ENCODE measurements at places on chromosomes 1 and 21.

DNA sequence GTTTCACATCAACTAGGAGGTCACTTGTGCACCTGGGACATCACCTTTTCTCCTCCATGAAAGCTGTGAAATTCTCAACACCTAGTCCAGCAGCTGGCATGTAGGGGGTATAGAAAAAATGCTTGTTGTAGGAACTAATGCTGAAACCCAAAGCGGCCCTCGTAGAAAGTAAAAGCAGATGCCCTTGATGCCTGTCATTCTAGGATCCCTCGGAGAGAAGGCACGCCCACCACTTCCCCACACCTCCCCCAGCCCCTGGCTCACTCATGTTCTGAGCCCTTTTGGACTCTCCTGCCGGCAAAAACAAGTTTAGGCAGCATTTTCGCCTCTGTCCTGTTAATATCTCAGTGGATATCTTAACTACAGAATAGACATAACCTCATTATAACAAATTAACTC, 36.5 kb downstream of the RIPK4 start:
- DNase-seq: no peak
- no peaks in the 10 kb centered on the region for H3K36me3 ChIP-seq
- no peak overlapping the region for H3K27ac ChIP-seq
- H3K27me3 ChIP-seq: peaks cover 19% of the 10 kb centered on the region
- no peak overlapping the region for H3K4me3 ChIP-seq
- peaks cover 18% of the 10 kb centered on the region for H3K4me1 ChIP-seq

- H3K36me3 ChIP-seq: no peaks in the 10 kb centered on the region
- H3K4me1 ChIP-seq: no peaks in the 10 kb centered on the region
- H3K4me3 ChIP-seq: no peak overlapping the region
- no peak overlapping the region for H3K27ac ChIP-seq
- DNase-seq: no peak
Observed at GRCh38 chr1:239717097-239717917, 330.9 kb downstream of the CHRM3 start.

DNA sequence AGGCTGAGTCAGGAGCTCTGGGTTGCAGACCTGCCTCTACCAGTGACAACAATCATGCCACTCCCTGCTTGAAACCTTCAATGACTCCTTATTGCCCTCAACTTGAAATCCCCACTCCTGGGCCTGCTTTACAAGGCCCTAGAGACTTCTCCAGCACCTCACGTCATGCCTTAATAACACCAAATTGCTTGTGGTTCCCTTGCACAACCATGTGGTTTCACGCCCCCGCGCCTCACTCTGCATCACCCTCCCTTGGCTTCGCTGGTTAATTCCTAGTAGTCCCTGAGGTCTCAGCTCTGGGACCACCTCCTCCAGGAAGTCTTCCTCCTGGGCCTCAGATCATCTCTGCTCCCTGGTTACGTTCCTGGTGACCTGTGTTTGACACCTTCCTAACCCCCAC, 33.0 kb downstream of the EPHA2 start:
- DNase-seq: peak; percentile 99
- H3K4me1 ChIP-seq: peaks cover 38% of the 10 kb centered on the region
- peaks cover 40% of the 10 kb centered on the region for H3K36me3 ChIP-seq
- H3K27ac ChIP-seq: peak overlapping the region; percentile 90
- H3K27me3 ChIP-seq: no peaks in the 10 kb centered on the region
- no peak overlapping the region for H3K4me3 ChIP-seq

- H3K27me3 ChIP-seq: no peaks in the 10 kb centered on the region
- H3K4me3 ChIP-seq: no peak overlapping the region
- H3K4me1 ChIP-seq: no peaks in the 10 kb centered on the region
- no peak overlapping the region for H3K27ac ChIP-seq
Observed at GRCh38 chr21:24050231-24050630, 1557.0 kb downstream of the MRPL39 start.

DNA sequence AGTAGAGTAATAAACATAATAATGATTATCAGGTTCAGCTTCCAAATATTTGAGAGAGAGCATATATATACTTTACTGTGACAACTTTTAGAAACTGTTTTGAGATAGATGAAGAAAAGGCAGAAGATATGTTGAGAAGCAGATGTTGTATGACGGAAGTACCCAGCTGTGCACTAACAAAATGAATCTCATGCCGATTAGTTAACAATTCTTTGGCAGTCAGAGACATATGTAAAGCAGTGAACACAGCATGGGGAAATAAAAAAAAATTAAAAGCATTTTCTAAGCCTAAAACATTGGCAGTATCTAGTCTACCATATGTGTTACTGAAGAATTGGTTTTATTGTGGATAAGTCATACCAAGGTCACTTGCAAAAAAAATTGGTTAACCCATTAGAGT, 51.8 kb downstream of the MAGI3 start:
- no peaks in the 10 kb centered on the region for H3K27me3 ChIP-seq
- no peak overlapping the region for H3K27ac ChIP-seq
- H3K4me1 ChIP-seq: no peaks in the 10 kb centered on the region
- no peak overlapping the region for H3K4me3 ChIP-seq
- no peaks in the 10 kb centered on the region for H3K36me3 ChIP-seq

GRCh38 chr1:210321131-210321530, 7.6 kb upstream of the HHAT start:
- H3K27ac ChIP-seq: no peak overlapping the region
- peaks cover 3% of the 10 kb centered on the region for H3K27me3 ChIP-seq
- H3K36me3 ChIP-seq: no peaks in the 10 kb centered on the region
- no peak overlapping the region for H3K4me3 ChIP-seq

GRCh38 chr1:63523738-63524137, 413 bp downstream of the EFCAB7 start:
- H3K4me3 ChIP-seq: peak overlapping the region; percentile 81
- no peaks in the 10 kb centered on the region for H3K27me3 ChIP-seq
- DNase-seq: no peak
- H3K27ac ChIP-seq: peak overlapping the region; percentile 95

DNA sequence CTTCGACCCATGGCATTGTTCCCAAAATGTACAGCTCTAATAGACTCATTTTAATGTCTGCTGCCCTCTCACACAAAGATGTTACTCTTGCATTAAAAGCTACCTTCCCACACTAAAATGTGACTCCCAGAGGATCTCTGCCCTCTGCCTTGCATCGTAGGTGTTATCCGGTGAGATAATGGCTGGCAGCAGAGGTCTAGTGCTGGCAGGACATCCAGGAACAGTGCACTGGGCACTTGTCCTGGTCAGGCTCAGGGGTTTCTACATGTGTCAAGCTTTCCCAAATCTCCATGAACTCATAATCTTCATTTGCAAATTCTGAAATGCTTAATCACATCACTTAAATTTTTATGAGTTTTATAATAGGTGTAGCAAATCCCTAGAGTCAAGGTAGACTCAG, 310.6 kb downstream of the LRRIQ3 start:
- no peak for DNase-seq
- no peak overlapping the region for H3K27ac ChIP-seq
- no peak overlapping the region for H3K4me3 ChIP-seq
- no peaks in the 10 kb centered on the region for H3K27me3 ChIP-seq
- H3K4me1 ChIP-seq: no peaks in the 10 kb centered on the region
- H3K36me3 ChIP-seq: no peaks in the 10 kb centered on the region

DNA sequence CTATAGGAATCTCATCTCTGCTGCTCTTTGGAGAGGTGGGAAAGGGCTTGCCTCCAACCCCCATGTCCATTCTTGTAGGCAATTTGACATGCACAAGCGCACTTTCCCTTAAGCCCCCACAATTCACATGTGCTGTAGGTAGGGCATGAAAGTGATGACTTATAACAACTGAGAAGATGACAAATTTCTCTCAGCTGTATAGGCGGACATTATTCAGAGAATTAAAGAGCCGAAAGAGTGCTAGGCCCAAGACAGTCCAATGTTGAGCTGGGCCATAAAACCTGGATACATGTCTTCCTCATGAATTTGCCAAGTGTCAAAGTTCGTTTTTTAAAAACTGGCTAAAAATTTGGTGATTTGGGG, 106.3 kb upstream of the LYPLAL1 start:
- peaks cover 9% of the 10 kb centered on the region for H3K4me1 ChIP-seq
- no peak for DNase-seq
- H3K36me3 ChIP-seq: no peaks in the 10 kb centered on the region

DNA sequence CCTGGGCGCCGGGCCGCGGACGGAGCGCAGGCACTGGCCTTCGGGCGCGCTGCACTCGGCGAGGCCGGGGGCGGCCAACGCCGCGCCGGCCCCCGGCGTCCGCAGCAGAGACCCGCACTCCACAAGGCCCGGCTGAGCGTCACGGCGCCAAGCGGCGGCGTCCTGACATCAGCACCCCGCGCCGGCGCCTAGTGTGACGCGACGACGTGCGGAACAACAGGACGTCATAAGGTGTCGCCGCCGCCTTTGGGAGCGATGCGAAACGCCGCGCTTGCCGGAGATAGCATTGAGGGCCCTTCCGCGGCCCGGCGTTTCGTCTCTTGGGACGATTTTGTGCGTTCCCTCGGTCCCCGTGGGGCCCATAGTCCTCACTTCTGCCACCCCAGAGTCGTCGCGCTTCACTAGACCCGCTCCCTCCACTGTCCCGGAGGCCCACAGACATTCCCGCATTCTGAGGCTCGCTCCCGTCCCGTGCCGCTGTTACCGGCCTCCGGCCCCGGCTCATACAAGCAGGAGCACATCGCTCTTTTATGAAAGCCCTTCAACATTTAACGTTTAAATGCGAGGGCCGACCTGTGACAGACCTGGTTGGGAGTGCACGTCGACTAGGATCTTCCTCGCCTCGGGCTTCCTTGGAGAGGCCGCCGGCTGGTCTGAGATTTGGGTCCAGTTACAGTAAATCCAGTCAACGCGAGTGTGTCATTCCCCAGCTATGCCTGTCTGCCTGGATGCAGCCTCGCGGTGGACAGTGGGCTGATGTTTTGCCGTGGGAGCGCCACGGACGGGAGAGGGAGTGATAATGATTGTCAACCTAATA, at the start of gene SSU72:
TSS of gene SSU72 (minus strand) at position 143 of the 817 bp plus-strand sequence. CDS start 306 bp downstream, outside the sequence.
- peak within 1 kb of the TSS; percentile 98 for H3K27ac ChIP-seq
- H3K27me3 ChIP-seq: no peaks in the 10 kb centered on the region
- H3K4me1 ChIP-seq: peaks cover 16% of the 10 kb centered on the region
- H3K36me3 ChIP-seq: peaks cover 14% of the 10 kb centered on the region

DNA sequence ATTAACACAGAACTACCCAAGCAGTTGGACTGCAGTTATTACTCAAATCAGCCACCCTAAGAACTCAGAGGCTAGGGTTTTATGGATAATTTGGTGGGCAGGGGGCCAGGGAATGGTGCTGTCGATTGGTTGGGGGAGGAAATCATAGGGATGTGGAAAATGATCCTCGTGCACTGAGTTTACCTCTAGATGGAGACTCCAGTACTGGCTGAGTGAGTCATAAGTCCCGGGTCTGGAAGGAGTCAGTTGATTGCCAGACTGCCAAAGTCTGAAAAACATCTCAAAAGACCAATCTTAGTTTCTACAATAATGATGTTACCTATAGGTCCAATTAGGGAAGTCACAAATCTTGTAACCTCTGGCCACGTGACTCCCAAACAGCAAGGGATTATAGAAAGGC, 257.5 kb upstream of the PRMT6 start:
- no peak overlapping the region for H3K4me3 ChIP-seq
- DNase-seq: no peak
- H3K4me1 ChIP-seq: no peaks in the 10 kb centered on the region
- no peaks in the 10 kb centered on the region for H3K27me3 ChIP-seq
- no peaks in the 10 kb centered on the region for H3K36me3 ChIP-seq

- DNase-seq: no peak
- H3K27ac ChIP-seq: no peak overlapping the region
- H3K4me1 ChIP-seq: no peaks in the 10 kb centered on the region
- H3K27me3 ChIP-seq: no peaks in the 10 kb centered on the region
- H3K36me3 ChIP-seq: no peaks in the 10 kb centered on the region
Observed at GRCh38 chr1:33719771-33720670, 143.9 kb upstream of the HMGB4 start.

DNA sequence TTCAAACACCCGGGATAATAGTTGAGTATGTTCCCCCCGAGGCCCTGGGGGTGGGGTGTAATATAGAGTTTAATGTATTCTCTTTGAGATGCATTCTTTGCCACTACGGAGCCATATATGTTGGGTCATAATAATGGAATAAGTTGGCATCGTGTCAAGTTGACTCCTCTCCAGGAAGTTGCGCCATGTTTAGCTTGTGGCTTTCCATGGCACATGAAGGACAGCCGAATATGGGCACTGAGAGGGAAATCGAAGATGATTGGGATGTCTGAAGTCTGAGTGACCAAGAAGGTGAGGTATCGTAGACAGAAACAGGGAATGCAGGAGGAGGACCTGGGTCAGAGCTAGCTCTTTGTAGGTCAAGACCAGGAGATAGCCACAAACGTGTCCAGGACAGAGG, 92.6 kb downstream of the PAX7 start:
- H3K4me1 ChIP-seq: no peaks in the 10 kb centered on the region
- no peaks in the 10 kb centered on the region for H3K36me3 ChIP-seq
- no peak overlapping the region for H3K4me3 ChIP-seq
- H3K27ac ChIP-seq: no peak overlapping the region
- DNase-seq: peak; percentile 75

GRCh38 chr1:41241354-41241748, 755 bp downstream of the SCMH1 start:
- H3K27me3 ChIP-seq: no peaks in the 10 kb centered on the region
- H3K4me1 ChIP-seq: peaks cover 35% of the 10 kb centered on the region
- peak; percentile 97 for DNase-seq

- peaks cover 50% of the 10 kb centered on the region for H3K4me1 ChIP-seq
- no peak overlapping the region for H3K4me3 ChIP-seq
- H3K27ac ChIP-seq: no peak overlapping the region
- no peaks in the 10 kb centered on the region for H3K36me3 ChIP-seq
- no peaks in the 10 kb centered on the region for H3K27me3 ChIP-seq
- DNase-seq: no peak
Observed at GRCh38 chr1:27576806-27577227, 27.1 kb downstream of the AHDC1 start.

DNA sequence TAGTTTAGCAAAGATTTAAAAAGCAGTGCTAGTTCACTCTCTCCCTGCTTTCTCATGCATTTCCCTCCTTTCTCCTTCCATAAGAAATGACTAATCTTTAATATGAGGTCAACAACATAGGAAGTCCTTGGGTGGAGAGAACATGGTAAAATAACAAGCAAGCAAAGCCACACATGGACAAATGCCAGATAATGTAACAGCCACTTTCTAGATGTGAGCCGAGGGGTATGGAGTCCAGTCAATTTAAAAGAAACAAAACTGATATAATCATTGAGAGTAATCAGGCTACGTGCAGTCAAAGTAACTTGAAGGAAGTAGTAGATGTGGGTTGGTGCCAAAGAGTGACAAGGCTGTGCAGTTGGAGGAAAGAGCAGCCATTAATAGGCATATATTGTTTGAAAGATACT, 69.6 kb downstream of the DUSP10 start:
- peak; percentile 5 for DNase-seq
- no peaks in the 10 kb centered on the region for H3K27me3 ChIP-seq
- peak overlapping the region; percentile 1 for H3K27ac ChIP-seq
- H3K36me3 ChIP-seq: no peaks in the 10 kb centered on the region
- H3K4me3 ChIP-seq: no peak overlapping the region
- H3K4me1 ChIP-seq: peaks cover 27% of the 10 kb centered on the region

Measured in osteoblast (primary cell).